ENCODE measurements at places on chromosomes 7 and 10.

GRCh38 chr10:27997865-27998177, 1.1 kb downstream of the ODAD2 start:
- no peak for DNase-seq

DNA sequence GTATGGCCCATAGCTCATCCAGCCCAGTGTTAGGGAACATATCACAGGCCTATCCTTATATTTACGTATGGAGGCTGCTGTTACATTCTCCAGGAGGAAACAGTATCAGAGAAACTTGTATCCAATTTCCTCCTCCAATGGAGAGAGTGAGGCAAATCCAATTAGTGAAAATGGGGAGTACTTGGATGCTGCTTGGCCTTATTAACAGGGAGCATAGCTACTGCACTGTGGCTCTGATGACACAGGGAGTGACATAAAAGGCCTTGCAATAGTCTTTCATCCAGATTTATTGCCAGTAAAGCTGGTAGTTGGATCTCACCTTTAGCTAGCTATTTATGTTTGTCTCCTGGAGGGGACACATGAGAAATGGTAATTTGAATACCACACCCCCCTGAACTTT, 313.2 kb upstream of the MTPN start:
- DNase-seq: no peak

- DNase-seq: no peak
Measured at GRCh38 chr7:105742787-105743186, 133.6 kb downstream of the ATXN7L1 start.

DNA sequence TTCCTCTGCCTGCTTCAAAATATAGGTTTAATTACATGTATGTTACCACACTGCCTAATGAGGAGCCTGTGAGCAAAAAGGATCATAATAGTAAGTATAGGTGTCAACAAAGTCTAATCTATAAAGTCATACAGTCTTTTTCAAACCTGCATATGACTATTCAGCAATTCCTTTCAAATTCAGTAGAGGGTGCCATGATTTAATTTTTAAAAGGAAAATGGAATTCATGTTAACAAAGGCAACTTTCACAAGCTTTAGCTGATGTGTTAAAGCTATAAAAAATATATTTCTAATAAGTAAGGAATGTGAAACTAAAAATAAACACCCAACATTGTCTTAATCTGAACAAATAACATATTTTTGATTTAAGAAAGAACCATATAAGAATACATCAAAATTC, 52.1 kb downstream of the MPP7 start:
- DNase-seq: no peak

- DNase-seq: no peak
Measured at GRCh38 chr7:51019891-51020870, 237.5 kb upstream of the GRB10 start.

DNA sequence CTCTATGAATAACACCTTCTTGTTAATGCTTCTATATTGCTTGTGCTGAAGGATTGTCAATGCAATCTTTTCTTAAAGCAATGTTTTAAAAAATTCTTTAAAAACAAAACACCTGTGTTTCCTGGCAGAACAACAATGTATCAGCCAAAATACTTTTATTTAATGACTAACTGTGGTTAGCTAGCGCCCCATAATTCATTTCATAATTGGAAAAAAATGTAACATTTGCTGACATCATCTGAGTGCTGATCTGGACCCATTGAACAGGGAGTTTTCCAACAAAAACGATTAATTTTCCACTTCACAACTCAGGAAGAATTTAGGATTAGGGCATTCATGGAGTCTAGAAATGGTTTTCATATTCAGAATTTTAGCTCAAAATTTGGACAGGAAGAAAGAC, 137.6 kb upstream of the CDK6 start:
- no peak for DNase-seq

DNA sequence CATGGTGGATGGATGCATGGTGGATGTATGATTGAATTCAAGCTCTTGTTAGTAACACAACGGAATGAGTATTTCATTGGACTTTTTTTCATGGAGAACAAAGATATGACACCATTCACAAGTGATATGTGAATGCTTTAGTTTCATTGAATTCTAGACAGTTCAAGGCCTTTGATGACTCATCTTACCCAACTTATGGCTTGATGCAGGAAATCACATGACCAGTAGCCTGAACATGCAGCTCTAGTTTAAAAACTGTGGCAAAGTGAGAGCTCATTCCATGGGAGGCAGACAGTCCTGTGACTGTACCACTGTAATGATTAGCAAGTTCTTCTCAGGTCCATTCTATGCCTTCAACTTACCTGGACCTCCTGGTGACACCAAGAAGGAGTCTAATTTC, 1239.3 kb downstream of the TYW1 start:
- DNase-seq: no peak

GRCh38 chr10:15719899-15720634, at the start of gene ITGA8:
Gene ITGA8 (minus strand): TSS chr10:15719922. CDS start chr10:15719771, 151 bp downstream.
- DNase-seq: no peak

DNA sequence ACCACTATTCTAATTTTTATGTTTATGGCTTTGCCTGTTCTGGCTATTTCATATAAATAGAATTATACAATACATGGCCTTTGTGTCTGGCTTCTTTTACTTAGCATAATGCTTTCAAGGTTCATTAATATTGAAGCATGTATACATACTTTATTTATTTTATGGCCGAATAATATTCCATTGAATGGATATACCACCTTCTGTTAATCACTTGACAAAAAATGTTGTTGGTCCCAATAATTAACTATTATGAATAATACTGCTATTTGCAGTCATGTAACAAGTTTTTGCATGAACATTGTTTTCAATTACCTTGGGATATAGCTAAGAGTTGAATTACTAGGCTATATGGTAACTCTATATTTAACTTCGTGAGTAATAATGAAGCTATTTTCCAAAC, 767.5 kb downstream of the INHBA start:
- DNase-seq: no peak

GRCh38 chr7:84384417-84384816, 189.8 kb upstream of the SEMA3A start:
- no peak for DNase-seq

- no peak for DNase-seq
Measured at GRCh38 chr10:108982159-108982558, 941.2 kb downstream of the XPNPEP1 start.

DNA sequence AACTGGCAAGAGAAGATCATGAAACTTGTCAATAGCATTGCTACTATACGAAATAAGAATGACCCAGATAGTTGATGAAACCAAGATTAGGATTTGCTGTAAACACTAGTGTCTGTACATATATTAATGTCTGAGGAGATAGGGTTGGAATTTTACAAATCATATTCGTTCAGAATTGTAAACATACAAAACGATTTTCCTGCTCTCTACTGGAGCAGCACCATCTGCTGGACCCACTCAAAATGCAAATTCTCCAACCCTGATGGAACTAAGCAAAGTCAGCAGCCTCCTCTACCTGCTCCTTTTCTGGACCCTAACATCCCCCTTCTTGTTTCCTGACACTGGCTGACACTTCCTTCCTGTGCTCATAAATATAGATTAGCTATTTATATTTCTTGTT, 29.4 kb upstream of the SGMS1 start:
- DNase-seq: no peak

DNA sequence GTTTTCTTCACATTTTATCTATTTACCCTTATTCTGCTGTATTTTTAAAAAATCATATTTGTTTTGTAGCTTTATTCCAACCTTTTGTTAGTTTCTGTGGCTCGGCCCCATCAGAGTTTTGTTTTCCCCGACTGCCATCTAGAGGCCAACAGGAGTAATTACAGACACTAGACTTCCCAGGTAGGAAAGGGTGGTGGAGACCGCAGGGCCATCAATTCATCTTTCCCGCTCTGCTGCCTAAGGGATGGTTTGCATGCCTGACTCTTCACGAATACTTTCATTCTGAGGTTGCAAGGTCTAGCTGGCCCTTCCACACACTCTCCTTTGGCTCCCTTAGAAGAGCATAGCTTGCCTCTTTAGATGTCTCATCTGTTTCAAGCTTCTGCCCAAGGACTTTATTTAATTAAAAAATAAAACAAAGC, 38.3 kb downstream of the LYZL2 start:
- DNase-seq: no peak
